Mononuclear cell (primary cell): ENCODE measurements at places on chromosomes 12 and 14. TPM values are rescaled to one million over a fixed set of nuclear protein-coding genes. Genes with fewer than 3 reads are reported as not detected.

EXOC3L4 gene
- total RNA-seq = not detected

AQP5 gene
- not detected for total RNA-seq

GPR84 gene
- total RNA-seq = 49.4 TPM

NUAK1 gene
- 0.52 TPM for total RNA-seq

SLC39A9 gene
- total RNA-seq = 37.2 TPM

TEX22 gene
- total RNA-seq = 0.10 TPM

FAIM2 gene
- not detected for total RNA-seq

GDF3 gene
- not detected for total RNA-seq

HOXC11 gene
- not detected for total RNA-seq

COCH gene
- total RNA-seq = 0.52 TPM

IFI27L1 gene
- total RNA-seq = 1.0 TPM

NRIP2 gene
- total RNA-seq = not detected

LTBP2 gene
- 0.42 TPM for total RNA-seq

CMTM5 gene
- total RNA-seq = 22.0 TPM

IKBIP gene
- total RNA-seq = 3.4 TPM

CLEC2A gene
- not detected for total RNA-seq

PLA2G1B gene
- 0.31 TPM for total RNA-seq

FAM181A gene
- not detected for total RNA-seq

DENR gene
- total RNA-seq = 23.0 TPM
